Nucleus accumbens (tissue), 56 donors: ENCODE measurements at places on chromosomes 2 and 18.

DNA sequence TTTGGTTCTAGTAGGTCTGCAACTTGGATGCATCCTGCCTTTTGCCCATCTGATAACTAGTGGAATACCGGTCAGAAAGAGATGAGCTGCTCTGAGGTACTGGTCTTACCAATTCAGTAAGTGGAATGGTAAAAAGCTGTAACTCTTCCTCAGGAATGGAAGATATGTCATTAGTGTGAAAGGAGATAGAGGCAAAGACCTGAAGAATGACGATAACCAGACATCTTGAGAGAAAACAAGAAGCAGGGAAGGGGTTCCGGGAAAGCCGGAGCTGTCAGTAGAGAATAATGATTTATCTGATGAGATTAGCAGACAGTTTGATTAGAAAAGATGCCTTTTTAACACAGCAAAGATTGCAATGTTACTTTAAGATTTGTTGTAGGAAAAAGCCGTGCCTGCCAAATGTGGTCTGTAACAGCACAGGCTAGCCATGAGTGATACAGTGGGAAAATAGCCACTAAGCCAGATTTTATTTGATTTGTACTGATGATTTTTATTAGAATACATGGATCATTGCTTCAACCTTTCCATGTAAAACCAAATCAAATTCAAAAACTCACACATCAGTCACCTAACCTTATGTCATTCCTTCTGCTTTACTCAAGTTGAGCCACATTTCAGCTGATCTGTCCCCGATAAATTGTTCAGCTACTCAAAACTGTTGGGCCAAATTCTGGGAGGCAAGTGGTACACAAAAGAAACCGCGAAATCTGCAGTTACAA is 110.0 kb downstream of the TCF4 start:
- DNase-seq = no peak

DNA sequence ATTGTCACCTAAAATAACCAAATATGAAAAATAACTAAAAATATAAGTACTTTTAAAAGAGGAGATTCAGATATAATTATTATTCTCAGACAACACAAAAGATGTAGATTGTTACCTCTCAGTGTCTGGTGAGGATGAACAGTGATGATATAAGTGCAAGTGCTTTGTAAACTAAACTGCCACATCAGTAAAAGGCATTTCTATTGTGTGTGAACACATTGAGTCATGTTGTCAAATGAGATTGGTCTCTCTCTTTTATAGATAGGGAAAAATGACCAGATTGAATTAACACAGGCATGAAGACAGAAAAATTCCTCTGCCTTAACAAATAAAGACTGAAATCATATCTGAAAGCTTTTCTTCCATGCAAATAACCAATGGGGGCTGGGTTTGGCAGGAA is 182.4 kb upstream of the TMEFF2 start:
- no peak for DNase-seq

- no peak for DNase-seq
These were observed 147.8 kb downstream of the PMAIP1 start for GRCh38 chr18:60047556-60047955.

DNA sequence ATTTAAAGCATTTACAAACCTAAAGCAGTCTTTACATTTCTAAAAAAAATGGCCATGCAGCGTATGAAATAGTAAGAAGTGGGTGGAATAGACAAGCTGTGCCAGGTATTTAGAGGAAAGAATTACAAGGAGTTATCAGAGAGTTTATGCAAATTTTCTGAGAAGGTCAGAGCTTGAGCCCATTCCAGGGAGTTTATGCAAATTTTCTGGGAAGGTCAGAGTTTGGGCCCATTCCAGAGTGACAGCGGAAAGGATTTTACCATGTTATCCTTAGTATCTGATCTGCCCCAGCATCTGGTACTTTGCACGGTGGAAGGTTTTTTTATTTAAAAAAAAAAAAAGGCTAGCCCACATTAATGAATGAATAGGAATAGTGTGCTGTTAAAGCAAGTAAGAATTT is 1.4 kb upstream of the DOK6 start:
- DNase-seq = no peak

GRCh38 chr2:44838116-44838790 is 103.2 kb upstream of the SIX3 start:
- no peak for DNase-seq

GRCh38 chr2:108944601-108945331 is 44.3 kb downstream of the EDAR start:
- no peak for DNase-seq

DNA sequence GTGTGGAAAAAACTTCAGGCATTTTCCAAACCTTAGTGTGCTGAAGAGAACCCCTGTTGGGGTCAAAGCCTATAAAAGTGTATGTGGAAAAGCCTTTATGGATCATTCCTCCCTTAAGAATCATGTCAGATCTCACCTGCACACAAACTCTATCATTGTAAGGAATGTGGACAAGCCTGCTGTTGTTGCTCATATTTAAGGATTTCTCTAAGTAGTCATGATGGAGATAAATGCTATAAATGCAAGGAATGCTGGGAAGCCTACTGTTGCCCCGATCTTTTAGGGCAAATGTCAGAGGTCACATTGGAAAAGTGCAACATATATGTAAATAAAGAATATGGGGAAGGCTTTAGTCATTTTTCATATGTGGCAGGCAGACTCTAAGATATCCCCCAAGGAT is 129.5 kb downstream of the ICOS start:
- no peak for DNase-seq

- DNase-seq = no peak
These were observed 1.3 kb downstream of the TMEM37 start for GRCh38 chr2:119432851-119433522.

DNA sequence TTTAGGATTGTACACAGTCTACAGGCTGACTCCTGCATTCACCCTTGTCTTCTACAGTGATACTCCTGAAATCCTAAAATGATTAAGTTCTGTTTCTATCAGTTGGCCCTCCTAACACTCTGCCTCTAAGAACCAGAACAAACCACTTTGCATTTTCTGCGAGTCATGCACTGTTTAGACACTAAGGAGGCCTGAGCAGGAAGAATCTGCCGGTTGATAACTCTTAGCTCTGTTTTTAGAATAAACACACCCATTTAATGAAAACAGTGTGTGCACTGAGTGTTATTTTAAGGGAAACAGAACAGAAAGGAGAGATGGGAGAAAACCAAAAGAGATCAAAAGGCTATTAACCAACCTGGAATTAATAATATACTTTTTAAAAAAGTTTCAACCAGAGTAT is 22.9 kb upstream of the SSB start:
- DNase-seq = no peak
